ENCODE measurements at places on chromosomes 5 and 9.
A peak's percentile ranks its signal among the peaks of the same experiment; 100 is the strongest.

- DNase-seq, result no peak
These were observed 36.5 kb upstream of the ANKDD1B start for GRCh38 chr5:75574791-75575190.

GRCh38 chr5:105982526-105982925 lies 1688.2 kb downstream of the EFNA5 start:
- no peak for DNase-seq

DNA sequence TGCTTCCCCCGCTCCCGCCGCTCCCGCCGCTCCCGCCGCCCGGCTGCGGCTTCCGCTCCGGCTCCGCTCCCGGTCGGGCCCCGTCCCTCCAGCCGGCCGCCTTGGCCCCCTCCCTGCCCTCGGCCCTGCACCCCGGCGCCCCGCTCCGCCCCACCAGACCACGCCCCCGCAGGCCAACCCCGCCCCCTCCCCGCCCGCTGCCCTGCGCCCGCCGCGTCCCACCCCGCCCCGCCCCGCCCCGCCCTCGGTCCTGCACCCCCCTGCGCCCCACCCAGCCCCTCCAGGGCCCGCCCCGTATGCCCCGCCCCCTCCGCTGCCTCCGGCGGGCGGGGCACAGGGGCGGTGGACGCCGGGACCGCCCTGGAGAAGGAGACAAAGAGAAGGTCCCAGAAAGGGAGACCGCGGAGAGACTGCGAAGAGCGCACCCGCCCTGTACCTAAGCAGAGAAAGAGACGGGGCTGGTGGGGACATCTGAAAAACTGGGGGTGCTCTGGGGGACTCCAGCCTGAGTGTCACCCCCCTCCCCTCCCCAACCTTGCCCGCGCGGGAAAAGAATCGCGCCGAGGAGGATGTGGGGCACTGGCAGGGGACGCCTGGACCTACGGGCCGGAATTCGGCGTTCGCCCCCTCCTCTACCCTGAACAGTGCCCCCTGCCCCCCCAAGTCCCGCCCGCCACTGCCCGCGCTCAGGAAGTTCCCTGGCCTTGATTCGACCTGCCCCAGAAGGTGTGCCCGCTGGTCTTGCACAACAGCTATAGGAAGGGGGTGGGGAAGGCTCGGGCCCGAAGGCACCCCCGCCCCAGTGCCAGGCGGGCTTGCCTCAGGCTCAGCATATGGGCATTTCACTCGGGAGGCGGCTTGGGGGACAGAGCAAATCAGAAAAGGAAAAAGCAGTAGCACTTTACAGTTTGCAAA lies 42.8 kb upstream of the STXBP1 start:
- peak; percentile 40 for DNase-seq

- no peak for DNase-seq
These were observed 202.0 kb downstream of the ADAMTSL1 start for GRCh38 chr9:18675973-18676372.

DNA sequence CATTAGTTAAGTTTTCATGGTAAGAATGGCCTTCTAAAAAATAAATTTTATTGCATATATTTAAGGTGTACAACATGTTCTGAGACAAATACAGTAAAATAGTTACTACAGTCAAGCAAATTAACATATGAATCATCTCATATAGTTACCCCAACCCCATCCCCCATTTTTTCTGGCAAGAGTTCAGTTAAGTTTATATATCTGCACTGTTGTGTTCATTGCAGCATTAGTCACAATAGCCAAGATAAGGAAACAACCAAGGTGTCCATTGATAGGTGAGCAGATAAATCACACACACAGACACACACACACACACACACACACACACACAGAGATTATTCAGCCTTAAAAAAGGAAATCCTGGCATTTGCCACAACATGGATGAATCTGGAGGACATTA lies 37.2 kb upstream of the OTULIN start:
- DNase-seq, result no peak

DNA sequence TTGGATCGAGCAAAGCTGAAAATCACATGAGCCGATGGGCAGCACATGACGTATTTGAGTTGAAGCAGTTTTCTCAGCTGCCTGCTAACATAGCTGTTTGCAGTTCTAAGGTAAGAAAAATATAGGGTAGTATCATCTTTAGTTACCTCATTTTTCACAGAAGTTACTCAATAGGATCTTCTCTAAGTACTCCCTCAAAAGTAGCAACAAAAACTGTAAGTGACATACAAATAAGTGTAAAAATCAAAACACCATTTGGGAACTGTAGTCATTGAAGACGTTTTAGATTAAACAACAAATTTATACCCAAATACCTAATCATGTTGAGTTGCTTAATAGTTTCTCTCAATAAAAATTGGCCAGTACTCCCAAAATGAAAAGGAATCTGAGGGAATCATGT lies 102.6 kb downstream of the ERCC6L2 start:
- DNase-seq, result no peak

GRCh38 chr5:4563400-4563799 lies 576.7 kb upstream of the ADAMTS16 start:
- DNase-seq, result no peak

Measured in activated CD4-positive, CD25-positive, alpha-beta regulatory T cell treated with anti-CD3 and anti-CD28 coated beads, Interleukin-2, amount 50 U/mL, for 16 hours (primary cell).